Activated CD4-positive, alpha-beta T cell treated with anti-CD3 and anti-CD28 coated beads, Interleukin-2, amount 50 U/mL, for 1 hour (primary cell): ENCODE measurements at places on chromosomes 12 and 14.

GRCh38 chr14:79376557-79376956 lies 834.7 kb downstream of the DIO2 start:
- DNase-seq, result no peak

DNA sequence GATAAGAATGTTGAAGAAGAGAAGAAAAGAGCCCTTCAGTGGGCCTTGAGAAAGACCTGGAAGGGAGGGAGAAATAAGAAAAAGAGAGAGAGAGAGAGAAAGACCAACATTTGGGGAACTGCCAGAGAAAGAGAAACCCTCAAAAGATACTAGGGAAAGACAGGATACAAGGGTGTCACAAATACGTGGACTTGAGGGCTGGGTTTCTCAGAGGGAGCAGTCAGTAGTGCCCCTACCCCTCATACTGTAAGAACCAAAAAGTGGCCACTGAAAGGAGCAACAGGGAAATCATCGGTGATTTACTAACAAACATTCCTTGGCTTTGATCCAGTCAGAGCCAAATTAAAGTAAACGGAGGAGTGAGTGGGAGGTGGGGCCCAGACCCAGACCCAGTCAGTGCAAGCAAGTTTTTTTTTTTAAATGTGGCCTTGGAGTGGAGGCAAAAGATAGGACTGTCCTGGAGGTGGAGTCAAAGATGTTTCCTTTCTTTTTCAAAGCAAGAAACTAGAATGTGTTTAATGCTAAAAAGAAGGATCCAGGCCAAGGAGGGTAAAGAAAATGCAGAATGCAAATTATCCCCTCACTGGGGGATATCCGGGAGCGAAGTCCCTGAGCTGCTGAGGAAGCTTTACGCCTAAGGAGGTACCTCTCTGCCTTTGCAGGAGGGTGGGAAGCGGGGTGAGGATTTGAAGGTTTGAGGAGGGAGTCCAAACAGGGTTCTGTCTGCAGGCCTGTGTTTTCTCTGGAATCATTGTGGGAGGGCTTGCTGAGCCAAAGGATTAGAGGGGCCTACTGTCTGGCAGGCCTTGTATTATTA lies 143.5 kb upstream of the AMIGO2 start:
- no peak for DNase-seq

DNA sequence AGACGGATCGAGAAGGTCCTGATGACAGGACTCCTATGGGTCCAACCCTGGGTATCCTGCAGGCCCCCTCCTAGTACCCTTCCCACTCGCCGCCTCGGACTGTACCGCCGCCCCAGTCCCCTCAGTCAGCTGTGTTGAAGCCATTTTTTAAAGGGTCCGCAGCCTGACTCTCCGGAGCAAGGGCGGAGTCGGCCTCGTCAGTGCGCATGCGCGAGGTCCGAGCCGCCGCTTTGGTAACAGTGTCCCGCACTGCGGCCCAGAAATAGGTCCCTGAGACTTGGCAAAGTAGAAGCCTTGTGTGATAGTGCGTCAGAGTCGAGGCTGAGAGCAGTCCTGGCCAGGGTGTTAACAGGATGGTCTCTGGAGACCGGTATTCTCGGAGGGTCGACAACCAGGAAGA lies 769.0 kb upstream of the ALG10B start:
- no peak for DNase-seq

DNA sequence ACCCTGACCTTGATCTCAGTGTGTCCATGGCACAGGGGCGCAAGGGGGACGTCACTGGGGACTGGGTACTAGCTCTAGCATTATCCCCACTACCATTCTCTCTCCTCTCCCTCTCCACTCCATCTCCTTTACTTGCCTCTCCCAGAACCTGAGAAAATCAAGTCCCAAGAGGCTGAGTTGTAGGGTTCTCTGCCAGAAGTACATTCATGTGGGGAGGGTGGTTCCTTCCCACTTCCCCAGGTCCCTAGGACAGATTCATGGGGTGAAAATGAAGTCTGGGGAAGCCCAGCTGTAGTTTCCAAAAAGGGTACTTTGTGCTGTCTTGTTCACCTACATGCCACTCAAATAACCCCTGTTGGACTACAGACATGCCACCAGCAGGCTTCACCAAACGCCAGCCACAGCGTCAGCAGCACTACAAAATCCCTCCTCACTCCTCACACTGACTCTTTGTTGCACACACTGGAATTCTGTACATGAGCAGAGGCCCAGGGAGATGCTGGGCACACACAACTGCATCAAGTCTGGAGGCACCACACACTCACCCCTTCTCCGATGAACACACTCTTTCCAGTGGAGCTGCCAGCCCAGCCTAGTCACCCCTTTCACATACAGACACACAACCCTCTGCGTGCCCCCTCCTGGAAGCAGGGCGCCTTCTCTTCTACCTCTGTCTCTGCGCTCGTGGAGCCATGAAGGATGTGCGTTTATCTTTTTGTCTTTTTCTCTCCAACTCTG lies 6.9 kb downstream of the RARG start:
- DNase-seq, result no peak

- DNase-seq, result no peak
Measured at GRCh38 chr14:43165651-43166050, 1341.4 kb downstream of the FSCB start.

DNA sequence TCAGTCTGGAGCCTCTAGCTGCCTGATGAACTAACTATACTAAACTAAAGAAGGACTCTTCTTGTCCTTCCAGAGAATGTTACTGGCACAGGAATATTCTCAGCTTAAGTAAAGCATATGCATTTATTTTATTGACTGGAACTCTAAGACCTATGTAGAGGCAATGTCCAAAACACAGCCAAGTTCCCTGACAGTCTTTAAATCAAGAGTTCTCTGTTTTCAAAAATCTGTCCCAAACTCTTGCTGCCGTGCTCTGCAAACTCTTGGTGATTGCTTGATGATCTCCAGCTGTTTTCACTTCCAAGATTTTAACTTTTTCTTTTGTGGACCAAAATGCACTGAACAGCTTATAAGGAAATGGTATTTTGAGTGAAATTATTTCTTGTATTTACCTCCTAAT lies 67.5 kb upstream of the DAAM1 start:
- DNase-seq, result no peak

GRCh38 chr12:79938843-79939242 lies 3.9 kb upstream of the PPP1R12A start:
- DNase-seq, result no peak

DNA sequence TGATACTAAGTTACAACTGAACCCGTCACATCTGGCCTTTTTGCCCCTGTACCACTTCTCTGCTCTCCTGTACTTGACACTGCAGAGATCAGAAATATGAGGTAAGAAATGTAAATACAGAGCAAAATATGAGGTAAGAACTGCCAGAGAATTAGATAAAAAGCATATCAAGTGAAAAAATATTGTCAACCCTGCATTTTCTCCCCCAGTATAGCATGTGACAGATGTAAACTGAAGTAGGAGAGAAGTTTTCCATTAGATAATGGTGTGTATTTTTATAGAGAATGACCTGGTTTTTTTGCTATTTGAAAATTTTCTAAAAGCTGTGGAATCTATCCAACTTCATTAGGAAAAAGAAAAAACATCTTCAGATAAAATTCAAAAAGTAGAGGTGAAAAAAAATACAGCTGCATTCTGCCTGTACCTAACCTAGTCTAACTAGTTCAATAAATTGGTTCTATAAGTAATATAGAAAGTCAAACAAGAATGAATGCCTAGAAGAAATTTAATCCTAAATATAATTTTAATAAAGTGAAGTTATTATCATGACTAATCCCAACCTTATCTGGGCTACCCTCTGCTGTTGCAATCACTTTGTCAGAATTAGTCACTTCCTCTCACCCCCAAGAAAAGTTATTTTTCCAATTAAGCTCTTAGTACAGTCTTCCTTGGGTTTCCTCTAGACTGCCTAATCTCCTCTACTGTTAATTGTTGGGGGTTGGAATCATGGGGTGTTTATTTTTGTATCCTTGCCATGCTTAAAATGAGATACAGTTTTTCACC lies 210.0 kb downstream of the RASSF9 start:
- DNase-seq, result no peak
